ENCODE measurements at places on chromosomes 7 and 10. TPM values are rescaled to one million over a fixed set of nuclear protein-coding genes. Genes with fewer than 3 reads are reported as not detected.
A peak's percentile ranks its signal among the peaks of the same experiment; 100 is the strongest.

DNA sequence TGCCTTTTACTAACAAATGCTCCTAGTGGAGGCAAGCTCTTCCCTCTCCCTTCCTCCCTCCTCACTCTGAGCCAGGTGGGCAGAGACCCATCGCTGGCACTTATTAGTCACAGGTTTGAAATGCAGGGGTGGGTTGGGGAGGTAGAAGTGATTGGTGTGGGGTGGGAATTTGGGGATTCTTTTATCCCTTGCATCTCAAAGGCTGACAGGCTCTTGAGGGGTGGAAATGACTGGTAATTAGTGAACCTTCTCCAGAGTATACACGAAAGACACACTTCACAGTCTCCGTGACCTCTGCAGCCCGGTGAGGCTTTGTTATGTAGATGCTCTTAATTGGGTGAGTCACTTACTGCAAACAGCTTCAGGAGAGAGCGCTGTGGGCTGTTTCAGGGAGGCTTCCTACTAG is 13.9 kb upstream of the LRMDA start:
- DNase-seq = no peak

DGKI gene
- 3.9 TPM for total RNA-seq

DNA sequence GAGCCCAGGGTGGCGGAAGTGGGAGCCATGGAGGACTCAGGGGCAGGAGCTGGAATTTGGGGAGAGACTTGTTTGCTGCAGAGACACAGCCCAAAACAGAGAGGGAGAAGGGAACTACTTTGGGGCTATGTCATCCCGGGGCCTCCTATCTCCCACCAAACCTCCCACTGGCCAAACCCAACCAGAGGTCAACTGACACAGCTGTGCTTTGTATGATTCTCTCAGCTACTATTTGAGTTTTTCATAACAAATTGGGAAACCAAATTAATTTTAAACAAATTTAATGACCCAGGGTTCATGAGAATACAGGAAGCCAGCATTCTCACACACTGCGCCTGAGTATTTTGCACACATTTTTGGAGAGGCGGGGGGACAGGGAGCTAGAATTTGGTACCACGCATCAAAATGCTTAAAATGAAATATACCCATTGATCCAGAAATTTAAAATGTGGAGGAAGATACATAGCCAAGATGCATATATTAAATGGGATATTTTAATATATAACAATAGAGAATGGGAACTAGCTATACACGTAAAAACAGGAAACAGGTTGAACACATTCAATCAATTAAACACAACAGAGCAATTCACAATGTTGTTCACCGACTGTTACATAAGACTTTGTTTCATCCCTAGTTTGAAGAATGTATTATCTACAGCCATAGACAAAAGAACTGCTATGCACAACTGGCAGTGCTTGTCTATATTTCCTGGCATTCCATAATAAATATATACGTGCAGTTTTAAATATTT is 105.3 kb downstream of the PARD3 start:
- DNase-seq = peak; percentile 57

CLCN1 gene
- not detected for total RNA-seq

DNA sequence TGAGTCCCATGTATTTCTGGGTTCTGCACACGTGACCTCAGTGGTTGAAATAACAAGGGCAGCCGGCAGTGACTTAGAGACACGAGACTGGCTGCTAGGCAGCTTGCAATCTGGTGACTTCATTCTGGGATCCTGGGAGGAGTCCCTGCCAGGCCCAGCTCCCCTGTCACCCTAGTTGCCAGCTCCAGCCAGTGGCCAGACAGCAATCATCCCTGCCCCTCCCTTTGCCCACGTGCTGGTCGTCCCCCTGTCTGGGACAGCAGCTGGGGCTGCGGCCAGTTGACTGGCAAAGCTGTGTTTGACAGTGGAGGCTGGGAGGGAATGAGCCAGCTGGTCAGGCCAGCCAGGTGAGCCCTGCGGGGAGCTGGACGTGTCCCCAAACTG is 30.0 kb downstream of the ADGRA1 start:
- DNase-seq = no peak

ACSM6 gene
- not detected for total RNA-seq

- DNase-seq = no peak
Observed at GRCh38 chr10:121088524-121088923, 237.4 kb downstream of the WDR11 start.

LIPM gene
- not detected for total RNA-seq

MKX gene
- total RNA-seq = 0.14 TPM

DNA sequence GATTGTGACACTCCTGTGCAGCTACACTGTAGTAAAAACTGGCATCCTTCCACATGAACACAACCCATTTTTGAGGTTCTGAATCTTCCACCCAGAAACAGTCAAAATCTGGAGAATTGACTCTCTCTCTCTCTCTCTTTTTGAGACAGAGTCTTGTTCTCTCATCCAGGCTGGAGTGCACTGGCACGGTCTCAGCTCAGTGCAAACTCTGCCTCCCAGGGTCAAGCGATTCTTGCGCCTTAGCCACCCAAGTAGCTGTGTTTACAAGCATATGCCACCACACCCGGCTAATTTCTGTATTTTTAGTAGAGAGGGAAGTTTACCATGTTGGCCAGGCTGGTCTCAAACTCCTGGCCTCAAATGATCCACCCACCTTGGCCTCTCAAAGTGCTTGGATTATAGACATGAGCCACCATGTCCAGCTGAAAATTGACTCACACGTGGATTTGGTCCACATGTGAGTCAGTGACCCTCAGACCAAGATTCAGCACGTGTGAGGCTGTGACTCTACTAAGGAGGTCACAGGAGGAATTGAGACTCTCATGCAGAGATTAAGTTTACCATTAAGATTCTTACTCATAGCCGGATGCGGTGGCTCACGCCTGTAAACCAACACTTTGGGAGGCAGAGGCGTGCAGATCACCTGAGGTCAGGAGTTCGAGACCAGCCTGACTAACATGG is 12.1 kb upstream of the ZNF107 start:
- no peak for DNase-seq

DNA sequence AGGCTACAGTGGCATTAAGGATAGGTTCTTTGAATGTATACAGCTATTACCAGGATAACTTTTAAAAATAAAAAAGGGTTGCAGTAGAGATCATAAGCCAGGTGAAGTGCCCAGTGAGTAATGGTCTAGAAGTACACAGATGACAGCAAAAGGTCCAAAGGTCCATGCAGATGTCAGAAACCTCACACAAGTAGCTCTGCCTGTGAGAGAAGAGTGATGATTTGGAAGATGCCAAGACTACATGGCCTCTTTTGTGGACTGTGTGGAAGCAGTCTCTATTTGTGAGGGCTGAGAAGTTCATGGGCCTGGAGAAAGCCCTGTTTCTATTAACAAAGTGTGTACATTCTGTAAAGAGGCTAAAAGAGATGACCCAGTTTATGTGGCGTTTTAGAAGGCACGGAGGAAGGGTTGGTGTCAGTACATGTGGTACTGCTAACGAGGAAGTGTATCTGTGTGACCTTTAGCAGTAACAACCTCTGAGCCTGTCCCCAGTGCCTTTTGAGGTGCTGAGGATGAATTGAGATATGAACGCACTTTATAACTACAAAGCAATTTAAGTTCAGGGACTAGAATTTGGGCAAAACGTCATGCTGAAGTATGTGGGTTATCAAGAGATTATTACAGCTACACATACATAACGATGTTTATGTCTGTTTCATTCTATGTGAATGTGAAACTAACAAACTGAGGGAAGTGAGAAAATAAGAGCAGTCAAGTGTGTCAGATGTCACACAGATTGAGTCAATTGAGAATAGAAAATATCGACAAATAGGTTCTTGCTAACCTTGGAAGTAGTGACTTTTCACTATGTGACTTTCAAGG is 7.6 kb downstream of the CYCS start:
- DNase-seq = no peak

TMEM176A gene
- not detected for total RNA-seq

SPDYE8 gene
- not detected for total RNA-seq

DNA sequence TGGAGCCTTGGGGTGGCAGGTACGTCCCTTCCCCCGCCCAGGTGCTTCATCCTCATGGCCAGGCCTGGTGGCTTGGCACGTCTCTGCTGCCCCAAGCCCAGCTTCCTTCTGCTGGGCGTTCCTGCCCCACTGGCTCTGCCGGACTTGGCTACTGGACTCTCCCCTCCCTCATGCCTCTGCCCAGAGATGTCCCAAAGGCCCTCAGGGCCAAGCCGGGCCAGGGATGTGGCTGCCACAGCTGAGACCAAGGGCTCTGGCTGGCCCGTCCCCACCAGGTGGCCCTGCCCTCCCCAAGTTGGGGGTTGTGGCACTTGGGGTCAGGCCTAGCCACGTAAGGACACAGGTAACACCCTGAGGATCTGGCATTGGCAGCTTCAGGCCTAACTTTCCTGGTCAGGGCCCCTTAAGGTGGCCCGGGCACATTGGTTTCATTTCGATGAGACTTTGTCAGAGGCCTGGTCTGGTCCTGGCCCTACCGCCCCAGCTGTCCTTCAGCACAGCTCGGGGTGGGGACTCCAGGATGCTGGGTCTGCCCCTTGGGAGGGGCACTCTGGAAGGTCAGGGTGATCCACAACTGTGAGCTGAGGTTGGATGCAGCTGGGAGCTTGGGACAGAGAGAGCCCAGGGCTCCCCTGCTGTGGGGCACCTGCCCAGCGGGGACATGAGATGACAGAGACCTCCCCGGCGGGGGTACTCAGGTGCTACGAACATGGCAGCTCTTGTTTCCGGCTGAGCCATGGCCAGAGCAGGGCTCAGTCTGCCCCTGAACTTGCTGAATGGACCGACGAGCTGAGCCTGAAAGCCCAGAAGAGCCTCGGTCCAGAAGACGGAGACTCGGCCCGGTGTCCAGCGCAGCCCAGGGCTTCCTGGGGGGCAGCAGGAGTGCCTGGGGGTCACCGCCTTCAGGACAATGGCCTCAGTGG is 2.9 kb downstream of the BHLHA15 start:
- DNase-seq = no peak

DNA sequence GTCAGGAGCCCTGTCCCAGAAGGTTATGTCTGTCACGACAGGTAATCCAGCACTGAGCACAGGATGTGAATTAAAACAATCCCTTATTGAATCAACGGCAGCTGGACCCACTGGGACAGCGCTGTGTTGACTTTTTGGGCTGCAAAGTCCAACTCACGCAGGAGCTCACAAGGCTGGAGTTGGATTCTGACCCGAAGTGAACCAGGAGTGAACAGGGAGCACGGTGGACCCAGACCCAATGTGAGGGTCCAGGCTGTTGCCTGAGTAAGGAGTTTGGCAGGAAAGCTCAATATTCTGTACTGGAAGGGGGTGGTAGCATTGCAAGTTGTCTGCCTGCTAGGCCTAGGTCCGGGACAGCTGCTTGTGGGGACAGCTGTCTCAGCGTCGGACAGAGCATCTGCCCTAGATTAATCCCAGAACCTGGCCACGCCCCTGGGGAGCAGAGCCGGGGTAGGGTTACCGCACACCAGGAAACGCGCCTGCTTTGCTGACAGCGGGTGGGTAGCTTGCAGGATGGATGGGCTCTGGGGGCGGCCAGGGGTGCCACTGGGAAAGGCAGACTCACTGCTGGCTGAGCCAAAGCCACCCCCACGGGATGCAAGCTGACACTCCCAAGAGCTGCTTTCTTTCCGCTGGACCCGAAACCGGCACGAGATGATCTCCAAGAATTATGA is 24.0 kb downstream of the COL26A1 start:
- no peak for DNase-seq

CCDC172 gene
- not detected for total RNA-seq

GRCh38 chr7:80681272-80681885 is 42.9 kb downstream of the CD36 start:
- DNase-seq = peak; percentile 47
